ENCODE measurements at places on chromosomes 7 and 10. TPM values are rescaled to one million over a fixed set of nuclear protein-coding genes. Genes with fewer than 3 reads are reported as not detected.
A peak's percentile ranks its signal among the peaks of the same experiment; 100 is the strongest.

- peak; percentile 48 for DNase-seq
Measured at GRCh38 chr10:46541735-46542566, 14.5 kb downstream of the GPRIN2 start.

RSU1 gene
- 78.7 TPM for total RNA-seq

MNX1 gene
- not detected for total RNA-seq

DNA sequence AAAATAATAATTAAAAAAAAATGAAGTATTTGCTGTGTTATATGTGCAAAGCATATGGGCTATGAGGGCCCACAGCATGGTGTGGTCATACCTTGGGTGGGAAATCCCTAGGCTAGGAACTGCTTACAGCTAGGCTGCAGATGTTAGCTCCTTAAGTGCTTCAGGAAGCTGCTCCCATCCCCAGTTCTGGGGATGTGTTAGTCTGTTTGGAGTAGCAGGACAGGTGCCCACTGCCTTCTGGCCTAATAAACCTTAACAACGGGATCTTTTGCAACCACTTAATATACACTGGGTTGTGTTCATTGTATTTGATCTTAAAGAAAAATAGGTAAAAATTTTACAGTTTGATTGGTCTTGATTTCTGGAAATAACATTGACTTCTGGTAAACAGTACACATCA, 46.3 kb downstream of the HK1 start:
- no peak for DNase-seq

DNA sequence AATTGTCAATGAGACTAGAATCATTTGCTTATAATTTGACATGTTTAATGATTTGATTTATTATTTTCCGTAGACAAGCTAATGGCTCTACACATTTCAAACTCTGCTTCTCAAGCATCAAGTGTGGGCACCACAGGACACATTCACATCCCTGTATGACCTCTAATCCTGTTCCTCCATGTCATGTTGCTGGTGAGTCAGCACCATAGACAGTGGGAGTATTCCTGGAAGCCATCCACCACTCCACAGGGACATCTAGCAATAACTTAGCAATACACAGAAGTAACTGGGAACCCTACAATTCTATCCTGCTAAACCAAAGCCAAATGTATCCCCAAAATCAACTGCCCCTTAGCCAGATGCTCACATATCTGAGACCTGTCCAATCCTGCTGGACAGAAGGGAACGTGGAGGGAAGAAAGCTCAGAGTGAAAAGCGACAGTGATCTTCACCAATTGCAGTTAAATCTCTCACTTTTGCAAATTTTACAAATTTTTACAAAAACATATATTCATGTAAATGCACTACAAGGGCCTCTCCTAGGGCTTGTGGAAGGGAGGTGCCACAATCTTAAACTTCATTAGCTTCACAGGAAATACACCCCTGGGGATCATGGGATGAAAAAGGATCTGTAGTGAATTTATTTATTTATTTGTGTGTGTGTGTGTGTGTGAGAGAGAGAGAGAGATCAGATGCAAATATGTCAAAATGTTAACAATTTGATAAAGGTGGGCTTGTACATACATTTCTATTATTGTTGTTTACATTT, 126.5 kb downstream of the GFRA1 start:
- no peak for DNase-seq

- no peak for DNase-seq
Measured at GRCh38 chr10:119483001-119483400, 59.5 kb downstream of the RGS10 start.

AQP1 gene
- total RNA-seq = 373 TPM

TBXAS1 gene
- total RNA-seq = 13.0 TPM

- no peak for DNase-seq
Measured at GRCh38 chr10:106000721-106001120, 1163.8 kb downstream of the SORCS1 start.

RRP12 gene
- total RNA-seq = 51.9 TPM

CPA2 gene
- not detected for total RNA-seq

DNA sequence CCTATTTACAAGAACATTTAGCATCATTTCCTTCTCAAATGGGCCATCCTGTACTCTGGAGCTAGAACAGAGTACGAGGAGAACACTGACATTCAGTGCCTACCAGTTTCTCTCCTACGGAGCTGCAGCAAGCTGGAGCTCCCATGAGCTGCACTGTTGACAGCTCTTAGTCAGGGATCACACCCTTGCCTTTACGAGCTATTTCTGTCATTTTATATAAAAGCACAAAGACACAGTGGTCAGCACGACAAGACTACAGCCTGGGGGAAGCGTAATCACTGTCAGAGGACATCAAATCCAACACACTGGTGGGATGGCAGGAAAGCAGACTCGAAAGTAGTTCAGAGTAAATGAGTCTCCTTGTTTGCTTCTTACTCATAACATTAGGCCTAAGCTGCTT, 2.7 kb downstream of the CDCA7L start:
- no peak for DNase-seq

DNA sequence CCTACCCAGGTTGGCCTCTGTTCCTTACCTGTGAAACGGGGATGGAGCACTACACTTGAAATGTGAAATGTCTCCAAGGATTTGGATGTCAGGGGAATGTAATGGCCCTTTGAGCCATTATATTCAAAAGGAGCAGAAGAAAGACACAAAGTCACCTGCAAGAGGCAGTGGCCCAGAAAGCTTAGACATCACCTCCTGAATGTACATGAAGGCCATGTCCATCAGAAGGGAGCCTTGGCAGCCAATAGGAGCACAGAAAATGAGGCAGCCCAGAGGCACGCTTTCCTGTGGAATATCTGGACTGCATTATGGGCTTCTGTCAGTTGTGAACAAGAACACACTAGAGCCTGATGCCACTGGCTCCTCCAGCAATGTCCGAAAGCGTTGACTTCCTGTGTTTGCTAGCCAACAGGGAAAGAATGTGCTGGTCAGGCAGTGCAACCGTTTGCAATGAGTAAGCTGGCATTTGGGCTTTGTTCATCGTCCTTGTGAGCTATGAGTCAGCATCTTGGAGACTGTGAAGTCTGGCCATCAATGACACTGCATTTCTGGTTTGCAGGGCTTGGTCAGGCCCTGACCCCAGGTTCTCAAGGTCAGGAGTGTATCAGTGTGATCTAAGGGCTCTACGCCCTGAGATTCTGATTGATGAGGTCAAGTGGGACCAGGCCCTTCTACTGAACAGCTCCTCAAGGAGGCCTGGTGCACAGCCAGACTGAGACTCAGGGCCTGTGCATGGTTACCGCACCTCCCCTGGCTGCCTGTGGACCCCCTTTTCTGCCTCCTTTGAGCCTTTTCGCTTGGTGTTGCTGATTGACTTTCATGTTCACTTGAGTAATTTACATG, 222.4 kb downstream of the RPS24 start:
- DNase-seq = peak; percentile 64

DNA sequence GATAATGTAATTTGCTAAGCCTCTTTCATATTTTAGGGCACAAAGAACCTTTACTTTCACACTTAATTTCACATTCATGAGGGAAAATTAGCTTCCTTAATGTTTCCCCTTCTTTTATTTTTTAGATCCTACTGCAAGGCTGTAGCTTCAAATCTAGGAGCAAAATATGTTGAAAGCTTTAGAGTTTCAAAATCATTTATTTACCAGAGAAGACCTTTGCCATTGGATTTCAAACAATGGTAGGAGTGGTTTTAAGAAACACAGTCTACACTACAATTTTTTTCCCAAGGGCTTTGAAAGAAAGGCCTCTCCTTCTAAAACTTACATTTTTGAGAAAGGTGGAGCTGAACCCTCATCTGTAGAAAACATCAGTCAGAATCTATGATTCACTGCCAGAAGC, 43.3 kb upstream of the MEOX2 start:
- DNase-seq = no peak

C10orf67 gene
- not detected for total RNA-seq

SPDYE2B gene
- total RNA-seq = not detected

DNA sequence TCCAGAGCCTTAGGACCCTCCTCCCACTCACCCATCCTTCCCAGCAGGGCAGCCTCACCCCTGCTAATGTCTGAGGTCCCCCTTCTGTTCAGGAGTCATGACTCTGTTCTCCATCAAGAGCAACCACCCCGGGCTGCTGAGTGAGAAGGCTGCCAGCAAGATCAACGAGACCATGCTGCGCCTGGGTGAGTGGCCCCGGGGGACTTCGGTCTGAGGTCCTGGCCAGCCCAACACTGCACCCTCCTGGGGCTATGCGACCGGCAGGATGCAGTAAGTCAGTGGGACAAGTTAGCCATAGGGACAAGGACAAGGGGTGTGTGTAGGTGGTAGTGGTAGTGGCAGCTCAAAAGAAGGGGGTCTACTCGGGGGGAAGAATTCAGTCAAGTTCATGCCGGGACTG, 16.2 kb upstream of the AHCYL2 start:
- DNase-seq = no peak

GRCh38 chr10:102410429-102411073, 8.0 kb downstream of the PSD start:
- DNase-seq = no peak

GRCh38 chr7:144720149-144720548, 115.7 kb downstream of the TPK1 start:
- DNase-seq = no peak

SCD gene
- 45.8 TPM for total RNA-seq

DNA sequence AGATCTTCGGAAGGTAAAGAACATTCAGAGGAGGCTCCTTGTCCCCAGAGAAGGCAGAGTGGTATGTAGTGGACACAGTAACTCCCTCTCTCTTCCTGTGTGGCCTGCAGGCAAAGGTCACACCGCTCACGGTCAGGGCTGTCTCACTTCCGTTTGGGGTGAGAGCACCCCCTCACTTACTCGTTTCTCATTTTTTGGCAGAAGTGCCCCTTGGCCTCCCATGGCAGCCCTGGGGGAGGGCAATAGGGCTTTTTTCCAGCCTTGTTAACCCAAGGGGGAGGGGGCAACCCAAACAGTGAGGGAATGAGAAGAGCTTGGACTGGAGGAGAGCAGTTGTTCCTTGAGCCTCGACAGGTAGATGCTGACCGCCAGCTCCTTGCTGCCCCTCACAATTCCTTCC, 31.8 kb upstream of the SRGN start:
- no peak for DNase-seq

DNA sequence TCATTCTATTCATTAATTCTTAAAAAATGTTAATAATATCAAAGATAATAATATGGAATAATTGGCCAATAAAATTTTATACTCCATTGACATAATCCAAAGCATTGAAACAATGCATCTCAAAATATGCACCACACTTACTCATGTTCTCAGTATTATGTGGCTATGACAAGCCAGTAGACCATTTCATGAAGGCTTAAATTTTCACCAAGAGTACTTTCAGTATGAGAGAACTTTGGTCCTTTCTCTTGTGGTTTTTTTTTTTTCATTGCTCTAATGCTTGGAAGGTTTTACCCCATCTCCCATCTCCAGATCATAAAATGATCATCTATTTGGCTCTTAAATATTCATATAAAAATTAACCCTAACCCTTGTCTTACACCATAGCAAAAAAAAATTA, 45.5 kb upstream of the TMEM140 start:
- no peak for DNase-seq

CHPF2 gene
- total RNA-seq = 43.0 TPM

DNA sequence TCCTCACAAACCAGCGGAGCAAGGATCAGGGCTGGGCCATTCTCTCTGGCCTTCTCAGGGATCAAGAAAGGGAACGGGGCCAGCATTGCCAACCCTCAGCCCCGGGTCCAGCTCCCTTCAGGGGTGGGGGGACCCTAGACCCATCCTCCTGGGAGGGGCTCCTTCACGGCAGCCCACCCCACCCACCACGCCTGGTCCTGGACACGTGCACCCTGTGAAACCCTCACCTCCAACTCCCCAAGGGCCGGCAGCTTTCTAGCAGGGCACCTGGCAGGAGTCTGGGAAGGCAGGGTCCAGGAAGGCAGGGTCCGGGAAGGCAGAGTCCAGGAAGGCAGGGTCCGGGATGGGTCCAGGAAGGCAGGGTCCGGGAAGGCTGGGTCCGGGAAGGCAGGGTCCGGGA, 46.6 kb upstream of the ADGRA1 start:
- no peak for DNase-seq

- no peak for DNase-seq
Measured at GRCh38 chr10:127694580-127695193, 42.3 kb upstream of the FOXI2 start.

DNA sequence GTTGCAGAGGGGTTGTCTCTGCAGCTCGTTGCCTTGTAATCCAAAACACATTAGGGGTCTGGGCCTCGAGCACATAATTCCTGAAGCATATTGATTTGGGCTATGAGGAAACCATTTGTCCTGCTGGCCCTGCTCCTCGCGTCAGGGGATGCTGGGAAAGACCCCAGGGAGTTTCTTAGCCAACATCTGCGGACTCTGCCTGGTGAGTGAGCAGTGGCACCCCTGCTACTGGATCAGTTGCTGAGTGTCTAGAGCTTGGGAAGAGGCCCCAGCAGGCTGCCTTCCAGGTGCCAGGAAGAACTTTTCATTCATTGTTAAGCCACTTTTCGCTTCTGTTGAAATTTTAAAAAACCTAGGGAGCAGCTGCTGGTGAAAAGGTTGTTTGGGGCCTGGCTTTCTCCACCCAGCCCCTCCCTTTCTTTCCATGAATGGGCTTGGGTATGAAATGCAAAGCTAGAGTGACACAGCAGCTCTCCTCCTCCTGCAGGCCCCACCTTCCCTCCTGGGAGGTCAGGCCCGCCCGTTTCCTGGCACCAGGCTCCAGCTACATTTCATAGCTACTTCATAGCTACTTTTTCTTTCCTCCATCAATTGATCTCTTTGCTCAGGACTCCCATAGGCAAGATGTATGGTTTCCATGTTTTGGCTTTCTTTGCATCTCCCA, 26.8 kb downstream of the TACR2 start:
- DNase-seq = peak; percentile 72

GRCh38 chr7:117008118-117008885, 55.0 kb downstream of the ST7 start:
- no peak for DNase-seq

- DNase-seq = peak; percentile 74
Measured at GRCh38 chr7:66557214-66558200, 71.2 kb upstream of the KCTD7 start.

CSGALNACT2 gene
- 15.2 TPM for total RNA-seq

FAM131B gene
- 0.57 TPM for total RNA-seq

GRCh38 chr7:100824499-100825214, 2.7 kb downstream of the EPHB4 start:
- no peak for DNase-seq

GRCh38 chr7:101968720-101969466, 151.5 kb downstream of the CUX1 start:
- DNase-seq = no peak

ING3 gene
- 21.7 TPM for total RNA-seq

DNA sequence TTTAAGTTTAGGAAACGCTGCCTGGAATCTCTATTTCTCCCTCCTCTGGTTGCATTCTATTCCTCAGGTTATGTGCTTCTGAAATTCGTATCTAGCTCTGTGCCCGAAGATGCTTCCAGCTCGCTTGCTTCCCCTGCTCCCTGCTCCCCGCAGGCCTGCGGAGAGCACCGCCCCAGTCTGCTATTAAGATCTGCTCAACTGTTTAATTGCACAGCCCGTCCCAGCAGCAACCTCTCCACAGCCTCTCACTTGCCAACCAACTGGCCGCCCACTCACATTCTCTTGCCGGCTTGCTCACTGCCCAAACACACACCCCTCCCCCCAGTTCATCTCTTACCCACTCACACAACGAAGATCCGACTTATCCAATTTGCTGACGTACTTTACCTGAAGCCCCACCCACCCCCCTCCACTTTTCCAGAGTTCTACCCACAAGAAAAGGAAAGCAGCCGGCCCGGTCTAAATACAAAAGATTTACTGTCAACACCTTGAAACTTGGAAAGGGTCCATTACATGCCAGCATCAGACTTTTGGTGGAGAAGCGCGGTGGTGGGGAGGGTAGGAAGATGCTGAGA, 167.3 kb upstream of the KLF14 start:
- peak; percentile 67 for DNase-seq

All from ureter (tissue), 1 donor.